AG09309 (cell line): ENCODE measurements at places on chromosomes 4 and X.

DNA sequence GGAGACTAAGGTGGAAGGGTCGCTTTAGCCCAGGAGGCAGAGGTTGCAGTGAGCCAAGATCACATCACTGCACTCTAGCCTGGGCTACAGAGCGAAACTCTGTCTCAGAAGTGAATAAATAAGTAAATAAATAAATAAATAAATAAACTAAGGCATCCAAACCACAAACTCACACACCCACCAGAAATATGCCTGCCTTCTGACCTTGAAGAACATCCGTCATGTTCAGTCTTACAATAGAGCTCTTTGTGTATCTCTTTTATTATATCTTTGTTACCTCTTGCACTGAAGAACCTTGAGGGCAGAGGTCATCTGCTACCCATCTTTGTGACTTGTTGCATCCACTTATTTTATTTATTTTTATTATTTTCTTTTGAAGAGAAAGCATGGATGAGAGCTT is 71.6 kb downstream of the PRRG1 start:
- no peak for DNase-seq

DNA sequence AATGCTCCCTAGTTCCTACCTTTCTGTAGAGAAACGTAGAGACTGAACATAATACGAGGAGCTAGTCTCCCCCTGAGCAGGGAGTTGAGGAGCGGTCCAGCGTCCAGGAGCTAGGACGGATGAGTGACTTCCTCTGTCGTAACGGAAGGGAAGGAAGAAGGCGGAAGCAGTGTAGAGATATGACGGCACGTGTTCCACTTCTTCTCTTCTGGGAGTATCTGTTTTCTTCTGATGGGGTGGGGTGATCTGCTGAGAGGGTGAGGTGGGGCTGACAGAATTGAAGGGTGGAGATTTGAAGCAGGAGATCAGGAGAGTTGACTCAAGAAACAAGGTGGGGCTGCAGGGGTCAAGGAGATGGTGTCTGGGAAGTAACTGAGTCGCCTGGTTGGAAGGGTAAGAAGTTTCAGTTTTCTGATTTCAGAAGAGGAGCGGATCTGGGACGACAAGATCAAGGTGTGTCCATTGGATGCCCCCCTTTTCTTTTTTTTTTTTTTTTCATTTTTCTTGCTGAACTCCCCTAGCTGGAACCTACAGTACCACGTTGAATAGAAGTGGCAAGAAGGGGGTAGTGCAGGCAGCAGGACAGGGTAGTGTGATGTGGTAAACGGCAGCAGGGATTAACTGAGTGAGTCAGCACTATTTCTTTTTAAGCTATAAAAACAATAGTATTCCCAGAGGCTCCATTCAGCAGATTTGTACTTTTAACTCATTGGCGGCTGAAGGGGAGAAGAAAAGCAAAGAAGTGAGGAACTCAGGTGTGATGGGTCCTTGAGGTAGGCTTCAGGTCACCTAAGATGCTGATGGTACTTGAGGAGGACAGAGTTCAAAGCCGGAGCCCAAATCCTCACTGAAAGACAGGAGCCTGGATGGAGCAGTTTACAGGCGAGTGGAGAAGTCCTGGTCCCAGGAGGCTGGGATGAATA is 50.8 kb upstream of the SETD7 start:
- no peak for DNase-seq

DNA sequence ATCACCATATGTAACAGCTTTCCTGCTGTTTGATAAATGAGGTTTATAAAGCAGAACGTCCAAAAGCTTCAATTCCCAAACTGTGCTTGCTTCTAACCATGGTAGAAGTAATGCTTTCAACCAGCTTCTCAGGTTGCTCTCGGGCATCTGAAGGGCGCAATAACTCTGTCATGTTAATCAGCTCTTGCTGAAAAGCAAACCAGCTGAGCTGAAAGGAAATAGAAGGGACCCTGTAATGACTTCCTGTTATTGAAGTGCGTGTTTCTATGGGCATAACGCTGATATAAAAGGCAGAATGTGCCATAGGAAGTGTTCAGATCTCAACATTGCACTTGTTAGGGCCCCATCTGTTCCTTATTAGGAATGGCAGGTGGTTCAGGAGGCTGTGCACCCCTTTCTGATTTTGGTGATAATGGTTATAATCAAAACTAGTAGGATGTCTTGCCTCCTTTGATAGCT is 21.2 kb downstream of the HERC3 start:
- DNase-seq: no peak

DNA sequence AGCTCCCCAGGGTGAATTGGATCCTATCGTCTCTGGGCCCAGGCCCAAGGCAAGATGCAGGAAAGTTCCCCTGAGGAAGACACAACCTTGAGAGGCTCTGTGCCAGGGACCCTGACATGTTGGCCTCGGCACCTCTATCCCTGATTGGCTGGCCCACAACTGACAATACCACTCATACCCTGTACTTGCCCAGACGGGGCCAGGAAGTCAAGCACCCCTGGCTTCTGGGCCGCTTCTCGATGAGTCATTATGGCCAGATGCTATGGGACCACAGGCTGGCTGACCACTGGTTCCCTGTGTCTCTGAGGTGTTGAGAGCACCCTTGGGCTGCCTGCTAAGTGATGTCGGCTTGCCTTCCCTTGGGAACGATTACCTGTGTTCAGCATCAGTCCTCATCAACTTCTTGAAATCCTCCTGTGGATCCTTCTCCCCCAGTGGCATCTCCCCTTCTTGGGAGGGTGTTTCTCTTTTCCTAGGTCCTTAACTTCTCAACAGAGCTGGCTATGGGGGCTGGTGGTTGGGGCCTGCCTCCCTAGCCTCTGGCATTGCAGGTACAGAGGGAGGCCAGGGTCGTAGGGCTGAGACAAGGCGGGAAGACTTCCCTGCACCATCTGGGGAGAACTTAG is 54.5 kb upstream of the MAMLD1 start:
- no peak for DNase-seq

GRCh38 chr4:97105347-97106099 is 1037.8 kb downstream of the STPG2 start:
- no peak for DNase-seq

GRCh38 chr4:123618606-123619005 is 222.0 kb downstream of the SPRY1 start:
- DNase-seq: no peak

DNA sequence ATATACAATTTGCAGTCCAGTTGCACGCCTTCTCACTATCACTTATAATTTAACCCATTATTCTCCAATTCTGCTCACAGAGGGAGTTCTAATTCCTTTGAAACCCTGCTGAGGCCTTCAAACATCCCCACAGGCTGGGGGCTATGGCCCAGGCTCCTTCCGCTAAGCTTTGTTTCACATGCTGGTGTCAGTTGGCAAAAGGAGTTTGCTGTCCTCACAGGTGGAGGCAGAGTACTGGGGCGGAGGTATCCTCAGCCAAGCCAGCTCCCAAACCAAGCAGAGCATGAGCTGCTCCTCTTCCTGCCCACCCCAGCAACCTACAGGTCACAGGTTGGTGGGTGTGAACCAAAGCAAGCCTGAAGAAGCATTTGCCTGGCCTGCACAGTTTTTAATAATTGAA is 21.5 kb downstream of the BTC start:
- no peak for DNase-seq

- no peak for DNase-seq
Observed at GRCh38 chrX:131649741-131650140, 105.9 kb downstream of the OR13H1 start.

GRCh38 chr4:78528327-78528726 is 23.2 kb upstream of the ANXA3 start:
- no peak for DNase-seq

GRCh38 chr4:112340023-112340422 is 42.9 kb downstream of the ALPK1 start:
- DNase-seq: no peak

- DNase-seq: no peak
Observed at GRCh38 chrX:131841496-131842437, 181.3 kb upstream of the STK26 start.

DNA sequence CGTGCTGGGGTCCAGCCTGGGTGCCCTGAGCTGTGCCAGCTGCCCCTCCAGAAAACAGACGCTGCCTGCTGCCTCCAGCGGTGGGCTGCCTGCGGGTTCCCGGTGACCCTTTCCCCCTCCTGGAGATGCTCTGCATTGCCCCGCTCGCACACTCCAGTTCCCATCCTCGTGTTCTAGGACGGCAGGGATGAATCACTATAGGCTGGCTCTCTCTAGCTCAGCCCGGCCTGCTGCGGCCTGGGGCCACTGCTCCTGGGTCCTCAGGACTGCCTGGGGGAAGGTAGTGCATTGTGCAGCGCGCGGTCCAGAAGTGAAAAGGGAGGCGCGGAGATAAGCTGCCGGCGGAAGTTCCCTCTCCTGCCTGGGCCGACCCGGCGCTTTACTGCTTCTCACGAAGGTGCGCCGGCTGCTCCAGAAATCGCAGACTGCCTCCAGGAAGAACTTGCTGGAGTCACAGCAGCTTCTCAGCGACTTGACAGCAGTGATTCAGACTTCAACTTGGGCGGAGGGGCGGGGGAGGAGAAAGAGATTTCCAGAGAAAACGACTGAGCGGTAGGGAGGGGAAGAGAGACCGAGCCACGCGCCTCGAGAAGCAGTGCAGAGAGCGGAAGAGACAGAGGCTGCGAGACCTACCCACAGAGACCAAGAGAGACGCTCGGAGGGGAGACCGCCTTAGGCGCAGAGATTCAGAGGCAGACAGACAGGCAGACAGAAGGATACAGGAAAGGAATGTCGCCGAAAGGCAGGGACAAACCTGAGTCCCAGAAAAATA is 6.7 kb upstream of the MSX1 start:
- peak; percentile 46 for DNase-seq

- DNase-seq: no peak
Observed at GRCh38 chr4:165359506-165359905, 19.3 kb upstream of the CPE start.

- no peak for DNase-seq
Observed at GRCh38 chr4:26937139-26937538, 76.5 kb downstream of the STIM2 start.

DNA sequence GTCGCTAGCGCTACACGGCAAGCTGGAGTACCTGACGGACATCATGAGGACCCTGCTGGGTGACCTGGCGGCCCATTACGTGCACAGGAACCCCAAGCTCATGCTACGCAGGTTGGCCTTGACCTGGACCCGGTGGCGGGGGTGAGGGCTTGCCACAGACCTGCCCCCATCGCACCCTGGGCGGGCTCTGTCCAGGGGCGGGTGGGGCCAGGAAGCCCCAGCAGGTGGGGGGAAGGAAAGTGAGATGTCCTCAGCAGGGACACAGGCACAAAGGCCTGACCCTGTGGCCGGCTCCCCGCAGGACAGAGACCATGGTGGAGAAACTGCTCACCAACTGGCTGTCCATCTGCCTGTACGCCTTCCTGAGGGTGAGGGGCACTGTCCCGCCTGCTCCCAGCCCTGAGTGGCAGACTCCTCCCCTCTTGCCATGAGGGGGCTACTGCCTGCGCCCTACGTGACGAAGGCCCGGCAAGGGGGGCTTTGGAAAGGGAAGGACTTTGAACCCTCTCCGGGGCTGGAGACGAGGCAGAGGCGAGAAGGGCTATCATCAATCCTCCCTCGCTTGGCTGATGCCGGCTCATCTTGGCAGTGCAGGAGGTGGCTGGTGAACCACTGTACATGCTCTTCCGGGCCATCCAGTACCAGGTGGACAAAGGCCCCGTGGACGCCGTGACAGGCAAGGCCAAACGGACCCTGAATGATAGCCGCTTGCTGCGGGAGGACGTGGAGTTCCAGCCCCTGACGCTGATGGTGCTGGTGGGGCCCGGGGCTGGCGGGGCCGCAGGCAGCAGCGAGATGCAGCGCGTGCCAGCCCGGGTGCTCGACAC is 5.3 kb upstream of the SRPK3 start:
- DNase-seq: no peak

DNA sequence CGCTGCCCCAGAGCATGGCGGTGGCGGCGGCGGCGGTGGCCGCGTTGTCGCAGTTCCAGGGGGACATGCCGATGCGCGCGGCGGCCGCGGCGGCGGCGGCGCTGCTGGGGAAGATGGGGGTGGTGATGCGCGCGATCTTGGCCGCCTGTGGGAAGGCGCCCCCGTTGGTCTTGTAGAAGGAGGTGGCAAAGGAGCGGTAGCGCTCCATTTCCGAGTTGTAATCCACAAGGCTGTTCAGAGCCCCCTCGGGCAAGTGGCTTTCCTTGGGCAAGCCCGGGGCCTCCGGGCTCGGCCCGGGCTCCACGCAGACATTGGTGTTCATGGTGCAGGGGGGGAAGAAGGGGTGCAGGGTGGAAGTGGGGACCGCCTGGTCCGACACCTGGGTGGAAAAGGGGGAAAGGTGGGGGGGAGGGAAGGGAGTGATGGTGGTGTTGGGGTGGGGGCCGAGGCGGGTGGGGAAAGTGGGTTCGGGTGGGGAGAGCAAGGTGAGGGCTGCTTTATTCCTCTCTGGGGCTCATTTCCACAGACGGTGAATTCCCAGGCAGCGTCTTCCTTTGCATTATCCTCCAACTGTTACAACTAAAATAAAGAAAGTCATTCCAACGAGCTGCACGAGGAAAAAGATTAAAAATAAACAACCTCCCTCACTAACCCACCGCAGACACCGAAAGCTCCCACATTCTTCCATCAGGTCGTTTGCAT is 3.1 kb downstream of the CXXC4 start:
- no peak for DNase-seq

DNA sequence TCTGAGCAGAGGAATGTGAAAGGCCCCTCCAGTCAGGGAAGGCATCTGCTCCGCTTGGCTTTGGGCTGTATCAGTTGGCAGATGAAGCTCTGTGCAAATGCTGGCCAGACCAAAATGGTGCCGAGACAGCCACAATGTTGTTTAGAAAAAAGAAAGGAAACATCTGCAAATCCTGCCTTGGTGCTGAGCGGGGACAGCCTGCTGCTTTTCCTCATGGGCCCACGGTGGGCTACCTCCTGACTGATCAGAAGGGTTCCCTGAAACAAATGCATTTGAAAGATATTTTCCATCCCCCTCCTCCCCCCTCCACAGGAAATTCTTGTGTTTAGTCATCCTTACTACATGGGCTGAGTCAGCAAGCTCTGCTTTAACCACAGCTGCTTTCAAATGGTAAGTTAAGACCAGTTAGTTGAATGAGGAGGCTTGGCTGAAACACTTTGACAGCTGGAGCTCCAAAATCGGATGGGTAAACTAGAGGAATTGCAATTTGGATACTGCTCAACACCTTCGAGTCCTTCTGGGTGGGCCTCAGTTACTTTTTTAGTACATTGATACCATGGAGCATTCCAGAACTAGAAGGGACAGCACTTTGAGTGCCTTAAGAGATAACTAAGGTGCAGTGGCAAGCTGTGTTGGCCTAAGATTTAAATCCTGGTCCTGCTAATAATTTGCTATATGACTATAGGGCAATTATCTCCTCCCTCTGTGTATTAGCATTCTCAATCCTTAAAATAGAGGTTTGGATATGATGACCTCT is 36.0 kb downstream of the PLAC1 start:
- peak; percentile 55 for DNase-seq

- DNase-seq: no peak
Observed at GRCh38 chr4:106268786-106269185, 47.2 kb downstream of the TBCK start.

GRCh38 chr4:84501721-84502267 is 2.7 kb upstream of the NKX6-1 start:
- DNase-seq: no peak

GRCh38 chr4:140109737-140110136 is 44.2 kb downstream of the MAML3 start:
- no peak for DNase-seq
